NCI-H1092 treated with DMSO at 0.1 percent for 48 hours (cell line): ENCODE measurements at places on chromosomes 5 and 9.

- peak; percentile 15 for DNase-seq
Observed at GRCh38 chr5:137563646-137564397, 64.7 kb upstream of the SPOCK1 start.

- no peak for DNase-seq
Observed at GRCh38 chr9:7121055-7121454, 363.3 kb downstream of the KDM4C start.

- no peak for DNase-seq
Observed at GRCh38 chr5:105739732-105740131, 1931.0 kb downstream of the EFNA5 start.

DNA sequence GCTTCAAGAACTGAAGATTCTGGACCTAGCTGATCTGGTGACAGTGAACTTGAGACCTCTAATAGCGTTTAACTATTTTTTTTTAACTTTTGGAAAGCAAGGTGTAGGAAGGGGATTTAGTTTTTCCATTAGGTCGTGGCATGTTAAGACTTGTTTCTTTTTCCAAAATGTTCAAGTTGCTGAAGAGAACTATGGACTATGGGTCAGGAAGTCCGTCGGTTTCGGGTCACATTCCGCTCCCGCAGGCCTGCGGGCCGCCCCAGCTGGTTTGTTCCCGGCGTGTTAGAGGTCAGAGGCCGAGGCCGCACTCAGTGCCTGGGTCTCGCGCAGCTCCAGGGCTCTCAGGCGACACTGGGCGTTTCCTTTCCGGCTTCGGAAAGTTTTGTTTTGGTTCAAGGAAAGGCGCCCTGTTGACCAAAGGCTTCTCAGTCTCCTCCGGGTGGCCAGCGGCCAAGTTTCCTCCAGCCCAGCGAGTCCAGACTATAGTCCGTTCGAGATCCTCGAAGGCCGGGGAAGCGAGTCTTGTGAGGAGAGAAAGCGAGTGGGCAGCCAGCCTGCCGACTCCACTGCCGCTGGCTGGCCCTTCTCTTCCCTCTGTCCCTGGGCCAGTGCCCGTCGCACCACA lies 586 bp upstream of the FCHO2 start:
- no peak for DNase-seq

DNA sequence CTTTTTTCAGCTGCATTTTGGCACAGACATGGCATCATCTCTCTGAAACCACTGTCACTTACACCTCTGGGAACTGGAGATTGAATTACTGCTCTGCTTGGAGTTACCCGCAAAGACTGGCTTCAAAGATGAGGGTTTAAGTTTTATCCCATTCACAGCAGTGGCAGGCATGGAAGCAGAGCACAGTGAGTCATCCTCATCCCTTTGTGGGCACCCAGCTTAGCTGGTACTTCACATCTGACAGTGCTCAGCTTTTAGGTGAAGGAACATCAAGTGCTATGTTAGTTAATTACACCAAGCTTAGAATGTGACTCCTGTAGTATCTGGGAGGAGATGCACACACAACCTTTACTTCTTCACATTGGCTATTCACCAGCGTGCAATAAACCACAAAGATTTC lies 24.8 kb upstream of the ALDH1A1 start:
- DNase-seq: no peak

DNA sequence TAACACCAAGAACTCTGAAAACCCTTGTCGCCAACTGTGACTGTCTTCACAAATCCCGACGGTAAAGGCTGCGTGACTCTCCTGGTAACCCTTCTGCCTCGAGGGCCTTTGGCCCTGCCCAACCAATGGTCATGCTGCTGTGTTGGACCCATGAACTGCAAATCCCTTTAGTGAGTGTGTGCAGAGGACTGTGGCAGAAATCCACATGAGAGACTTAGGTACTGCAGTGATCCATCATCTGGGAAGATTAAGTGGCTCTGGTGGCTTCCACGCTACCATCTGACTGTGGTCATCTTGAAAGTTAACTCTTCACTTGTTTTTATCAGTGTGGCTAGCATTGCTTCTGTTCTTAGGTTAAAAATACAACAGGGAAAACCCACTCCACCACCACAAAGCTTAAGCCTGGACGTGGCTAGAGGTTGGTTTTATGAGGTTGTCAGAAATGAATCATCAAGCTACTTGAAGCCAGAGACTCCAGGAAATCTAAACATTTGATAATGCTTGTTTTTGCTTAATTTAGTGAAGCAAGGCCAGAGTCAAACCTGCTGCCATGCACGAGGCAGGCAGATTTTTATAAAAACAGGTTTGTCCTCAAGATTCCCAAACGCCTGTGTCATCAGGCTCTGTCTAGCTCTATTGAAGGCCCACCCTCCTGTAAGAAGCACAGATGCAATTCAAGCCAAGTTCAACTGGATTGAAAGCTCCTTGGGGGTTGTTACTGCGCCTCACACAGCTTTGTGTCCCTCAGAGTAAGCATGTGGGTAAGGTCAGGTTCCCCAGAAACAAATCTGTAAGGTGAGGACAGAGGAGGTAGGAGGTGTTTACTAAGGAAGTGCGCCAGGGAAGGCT lies 52.7 kb upstream of the ERCC6L2 start:
- no peak for DNase-seq

DNA sequence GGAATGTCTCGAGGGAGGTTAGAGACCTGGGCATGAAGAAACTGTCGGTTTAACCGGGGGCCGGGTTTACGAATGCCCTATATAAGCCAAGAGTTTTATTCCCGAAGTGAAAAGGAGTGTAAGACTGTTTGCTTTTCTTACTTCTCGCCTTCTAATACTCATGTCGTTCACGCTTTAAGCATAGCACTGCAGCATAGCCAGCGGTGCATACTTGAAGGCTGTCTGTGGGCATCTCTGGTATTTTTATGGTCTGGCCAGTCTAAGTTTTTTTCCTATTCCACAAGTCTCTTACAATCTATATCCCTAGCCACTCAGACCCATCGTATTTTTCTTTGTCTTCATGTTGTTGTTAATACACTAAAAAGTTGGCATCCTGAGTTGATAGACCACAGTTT lies 1.2 kb downstream of the UHRF2 start:
- DNase-seq: peak; percentile 42

GRCh38 chr9:21082671-21083070 lies 4.9 kb upstream of the IFNB1 start:
- no peak for DNase-seq

DNA sequence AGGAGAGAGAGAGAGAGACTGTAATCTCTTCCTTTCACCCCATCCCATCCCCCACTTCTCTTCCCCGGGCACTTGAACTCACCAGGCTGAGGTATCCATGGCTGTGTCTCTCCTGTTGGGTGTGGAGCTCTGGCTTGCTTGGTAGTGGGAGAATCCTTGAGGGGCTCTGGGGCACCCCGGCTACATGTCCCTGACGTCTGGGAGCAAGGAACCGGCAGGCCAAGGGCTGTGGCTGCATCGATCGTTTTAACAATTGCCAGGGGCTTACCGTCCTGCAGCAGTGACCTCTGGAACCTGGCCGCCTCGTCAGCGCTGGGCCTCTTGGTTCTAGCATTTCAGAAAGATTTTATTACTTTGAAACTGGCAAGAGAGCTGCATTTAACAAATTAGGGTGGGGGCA lies 30.0 kb downstream of the FGF18 start:
- no peak for DNase-seq

DNA sequence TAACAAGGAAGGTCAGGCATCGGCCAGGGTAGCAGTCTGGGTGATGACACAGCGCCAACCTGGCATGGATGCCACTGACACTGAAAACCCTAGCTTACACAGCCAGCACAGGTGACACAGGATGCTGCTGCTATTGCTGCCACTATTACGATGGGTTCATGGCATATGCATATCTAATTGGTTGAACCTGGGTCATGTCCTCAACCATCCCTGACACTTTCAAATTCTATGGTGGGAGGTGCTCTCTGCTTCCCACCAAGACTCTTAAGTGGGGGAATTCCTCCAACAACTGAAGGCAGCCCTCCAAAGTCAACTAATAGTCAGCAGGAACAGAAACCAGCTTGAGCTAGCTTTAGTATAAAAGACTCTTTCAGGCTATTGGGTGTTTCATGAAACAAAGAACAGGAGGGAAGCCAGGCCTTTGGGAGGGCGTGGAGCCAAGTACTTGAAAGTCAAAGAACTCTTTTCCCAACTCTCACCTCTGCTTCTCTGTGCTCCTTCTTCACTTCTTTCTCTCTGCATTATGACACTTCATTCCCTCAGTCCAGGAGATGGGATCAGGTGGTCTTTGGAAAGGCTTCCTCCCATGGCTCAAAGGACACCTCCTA lies 21.3 kb downstream of the PTTG1 start:
- no peak for DNase-seq

GRCh38 chr5:76082772-76083554 lies at the start of gene SV2C:
Gene SV2C (plus strand): TSS chr5:76083383. CDS start chr5:76131751, 48,368 bp downstream.
- DNase-seq: no peak

DNA sequence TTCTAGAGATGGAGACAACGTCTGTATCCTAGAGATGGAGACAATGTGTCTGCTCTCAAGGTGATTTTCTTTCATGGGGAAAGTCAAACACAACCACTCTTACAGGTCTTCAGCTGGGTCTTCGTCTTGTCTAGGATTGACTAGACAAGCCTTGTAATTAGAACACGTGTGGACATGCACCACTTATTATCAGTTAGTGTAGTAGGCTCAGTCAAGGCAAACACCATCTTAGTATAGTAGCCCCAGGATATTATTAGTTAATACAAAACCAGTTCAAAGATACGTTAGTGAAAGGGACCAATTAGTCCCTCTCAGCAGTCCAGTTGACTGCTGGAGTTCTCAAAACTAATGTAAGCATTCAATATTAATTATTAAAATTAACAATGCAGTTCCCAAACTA lies 15.1 kb upstream of the CCL28 start:
- DNase-seq: no peak

DNA sequence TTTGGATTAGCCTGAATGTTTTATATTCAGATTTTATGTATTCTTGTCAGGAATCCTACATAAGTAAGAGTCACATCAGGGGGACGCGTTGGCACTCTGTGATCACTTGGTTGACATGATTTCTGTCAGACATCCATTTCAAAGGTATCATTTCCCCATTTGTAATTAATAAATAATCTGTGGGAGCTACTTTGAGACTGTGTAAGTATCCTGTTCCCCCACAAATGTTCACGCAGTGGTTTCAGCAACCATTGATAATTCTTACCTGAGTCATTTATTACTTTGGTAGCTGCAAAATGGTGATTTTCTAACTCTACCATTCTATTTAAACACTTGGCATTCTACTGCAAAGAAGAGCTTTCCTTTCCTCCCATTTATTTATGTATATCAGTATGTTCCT lies 56.9 kb upstream of the TBC1D2 start:
- DNase-seq: no peak

DNA sequence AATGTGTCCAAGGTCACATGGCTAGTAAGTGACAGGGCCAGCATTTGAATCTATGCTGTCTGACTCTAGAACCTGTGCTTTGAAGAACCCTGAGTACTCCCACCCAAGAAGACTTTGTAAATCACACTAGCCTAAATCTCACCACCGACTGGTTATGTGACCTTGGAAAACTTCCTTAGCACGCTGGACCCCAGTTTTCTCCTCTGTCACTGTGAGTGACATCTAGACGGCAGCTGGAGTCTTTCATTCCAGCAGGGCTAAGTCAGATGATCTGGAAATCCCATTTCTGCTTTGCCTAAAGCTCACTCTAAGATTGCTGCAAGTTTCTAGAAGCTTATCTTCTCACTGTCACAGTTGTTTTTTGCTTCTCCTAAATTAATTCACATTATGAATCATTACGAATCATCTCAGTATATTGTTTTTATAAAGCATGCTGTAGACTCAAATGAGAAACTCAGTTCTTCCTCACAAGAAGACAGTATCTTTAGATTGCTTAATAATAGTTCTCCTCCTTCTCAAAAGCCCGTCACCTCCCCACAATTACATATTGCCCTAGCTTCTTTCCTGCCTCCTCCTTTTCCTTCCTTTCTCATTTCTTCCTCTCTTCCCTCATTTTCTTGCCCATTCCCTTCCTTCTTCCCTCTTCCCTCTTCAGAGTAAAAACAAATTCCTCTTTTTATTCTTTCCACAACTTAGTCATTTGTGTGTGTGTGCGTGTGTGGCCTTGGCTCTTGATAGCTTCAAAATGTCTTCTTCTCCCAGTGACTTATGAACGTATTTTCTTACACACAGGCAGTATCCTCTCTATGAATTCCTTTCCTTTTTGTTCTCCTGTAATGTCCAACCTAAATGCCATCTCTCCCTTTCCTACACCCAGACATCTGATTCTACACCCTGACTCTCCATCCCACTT lies 16.8 kb downstream of the ALDOB start:
- no peak for DNase-seq
